ENCODE measurements at places on chromosomes 7 and 10. TPM values are rescaled to one million over a fixed set of nuclear protein-coding genes. Genes with fewer than 3 reads are reported as not detected.

ARPC1B gene
- 51.3 TPM for total RNA-seq

CPVL gene
- total RNA-seq: 24.8 TPM

NKX2-3 gene
- 0.62 TPM for total RNA-seq

HMX2 gene
- total RNA-seq: not detected

OR9A2 gene
- 0.18 TPM for total RNA-seq

TAS2R16 gene
- not detected for total RNA-seq

ITPRID1 gene
- total RNA-seq: 0.44 TPM

ZNF804B gene
- under 0.01 TPM for total RNA-seq

MMD2 gene
- total RNA-seq: not detected

DNA sequence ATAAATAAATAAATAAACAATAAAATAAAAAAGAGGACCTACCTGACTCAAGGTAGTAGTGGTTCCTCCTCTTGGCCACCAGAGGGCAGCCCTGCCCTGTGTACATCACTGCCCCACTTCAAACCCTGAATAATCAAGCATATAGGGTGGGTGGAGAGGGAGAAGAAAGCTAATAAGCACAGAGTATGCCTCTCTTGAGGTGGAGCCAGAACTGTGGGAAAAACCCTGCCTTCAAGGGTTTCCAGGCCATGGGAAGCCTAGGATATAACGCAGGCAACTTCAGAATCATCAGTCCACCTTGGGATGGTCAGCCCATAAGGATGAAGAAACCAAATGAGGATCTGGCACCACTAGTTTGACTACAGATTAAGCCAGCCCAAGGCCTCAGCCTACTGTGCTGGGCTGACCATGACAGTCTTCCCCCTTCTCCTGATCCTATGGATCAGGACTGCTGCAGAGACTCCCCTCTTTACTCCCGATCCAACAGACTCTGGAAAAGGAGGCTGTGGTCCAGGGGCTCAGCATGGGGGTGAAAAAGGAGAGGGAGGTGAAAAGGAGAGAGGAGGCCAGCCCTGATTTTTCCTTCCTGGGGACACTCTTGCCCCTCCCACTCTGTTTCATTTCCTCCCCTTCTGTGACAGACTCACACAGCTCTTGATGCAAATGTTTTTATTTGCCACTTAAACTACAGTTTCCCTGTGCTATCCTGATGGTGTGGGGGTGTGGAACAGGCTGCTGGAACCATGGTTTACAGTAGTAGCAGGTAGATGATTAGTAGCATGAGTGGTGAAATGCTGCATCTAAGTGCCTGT is 10.1 kb downstream of the AVPI1 start:
- no peak overlapping the region for H3K27ac ChIP-seq
- no peak overlapping the region for H3K4me3 ChIP-seq
- DNase-seq: peak; percentile 47
- H3K27me3 ChIP-seq: no peaks in the 10 kb centered on the region
- H3K4me1 ChIP-seq: peaks cover 5% of the 10 kb centered on the region

DNA sequence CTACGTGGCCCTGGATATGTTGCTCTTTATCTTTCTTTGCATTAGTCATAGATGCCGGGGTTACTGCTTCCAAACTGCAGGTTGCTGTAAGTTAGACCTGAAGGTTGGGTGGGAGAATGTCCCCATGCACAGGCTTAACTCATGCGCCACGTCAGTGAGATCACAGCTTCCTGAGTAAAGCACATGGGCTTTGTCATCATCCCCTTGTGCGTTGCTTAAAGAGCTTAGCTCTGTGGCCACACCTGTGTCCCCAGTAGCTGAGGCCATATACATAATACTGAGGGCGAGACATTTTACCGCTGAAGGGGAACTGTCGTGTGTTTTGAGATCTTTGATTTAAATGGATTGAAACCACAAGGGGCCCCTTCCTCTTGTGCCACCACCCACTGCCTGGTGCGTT is 45.8 kb upstream of the BTBD16 start:
- H3K27me3 ChIP-seq: no peaks in the 10 kb centered on the region
- H3K4me1 ChIP-seq: peaks cover 5% of the 10 kb centered on the region
- no peak overlapping the region for H3K27ac ChIP-seq
- DNase-seq: no peak
- H3K36me3 ChIP-seq: peaks cover 76% of the 10 kb centered on the region
- H3K4me3 ChIP-seq: no peak overlapping the region

GRCh38 chr10:110461530-110461929 is 36.2 kb upstream of the DUSP5 start:
- H3K4me3 ChIP-seq: no peak overlapping the region
- no peaks in the 10 kb centered on the region for H3K36me3 ChIP-seq
- peak; percentile 30 for DNase-seq
- no peaks in the 10 kb centered on the region for H3K27me3 ChIP-seq

- H3K27me3 ChIP-seq: peaks cover 97% of the 10 kb centered on the region
- H3K4me3 ChIP-seq: peak overlapping the region; percentile 68
- peak overlapping the region; percentile 8 for H3K27ac ChIP-seq
- H3K4me1 ChIP-seq: peaks cover 53% of the 10 kb centered on the region
- no peaks in the 10 kb centered on the region for H3K36me3 ChIP-seq
These were observed 2.2 kb downstream of the EMX2 start for GRCh38 chr10:117544711-117545140.

DNA sequence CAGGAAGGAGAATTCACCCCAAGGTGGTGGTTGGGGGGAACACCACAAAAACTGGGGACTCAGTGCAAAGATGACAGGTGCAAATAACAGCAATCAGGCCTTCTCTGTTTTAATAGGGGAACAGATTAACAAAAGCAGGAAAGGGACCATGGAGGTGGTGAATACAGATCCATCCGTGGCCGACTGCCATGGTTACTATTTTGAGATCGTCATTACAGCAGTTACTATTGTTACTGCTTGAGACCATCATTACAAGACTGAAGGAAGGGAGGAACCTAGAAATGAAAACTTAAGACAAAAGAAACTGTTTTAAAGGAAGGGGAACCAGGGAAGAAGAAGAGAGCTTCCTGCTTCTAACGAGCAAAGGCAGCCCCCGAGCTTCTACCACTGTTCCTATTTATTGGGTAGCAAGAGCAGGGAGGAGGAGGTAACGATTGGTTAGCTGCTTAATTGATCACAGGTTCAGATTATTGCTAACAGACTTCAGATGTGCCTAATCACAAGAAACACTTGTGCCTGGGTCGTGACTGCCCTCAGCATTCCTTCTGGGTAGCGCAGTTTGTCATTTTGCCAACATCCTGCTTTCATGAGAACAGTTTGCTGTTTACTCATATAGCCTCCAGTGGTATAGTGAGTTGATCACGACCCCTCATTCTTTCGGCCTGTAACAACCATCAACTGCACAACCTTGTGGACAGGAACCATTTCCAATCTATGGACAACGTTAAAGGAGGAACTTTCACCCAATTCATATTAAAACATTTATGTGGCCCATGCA is 216.3 kb downstream of the CHCHD3 start:
- no peak overlapping the region for H3K4me3 ChIP-seq
- H3K36me3 ChIP-seq: no peaks in the 10 kb centered on the region
- H3K4me1 ChIP-seq: peaks cover 8% of the 10 kb centered on the region
- H3K27me3 ChIP-seq: no peaks in the 10 kb centered on the region
- peak; percentile 38 for DNase-seq
- peak overlapping the region; percentile 61 for H3K27ac ChIP-seq

DNA sequence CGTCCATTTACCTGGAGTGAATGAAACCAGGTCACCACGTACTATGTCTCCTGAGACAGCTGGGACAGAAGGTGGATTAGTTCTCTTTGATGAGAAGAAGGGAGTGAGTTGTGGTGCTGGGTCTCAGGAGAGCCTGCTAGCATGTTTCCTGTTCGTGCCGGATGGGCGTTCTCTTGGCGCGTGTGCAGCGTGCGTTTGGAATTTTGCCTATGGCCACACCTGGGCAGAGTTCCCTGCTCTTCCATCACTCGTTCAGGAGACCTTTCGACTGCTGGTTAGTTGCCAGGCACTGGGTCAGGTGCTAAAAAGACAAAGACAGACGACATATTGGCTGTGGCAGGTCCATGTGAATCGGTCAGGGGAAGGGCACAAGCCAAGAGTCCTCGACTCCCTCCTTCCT is 90.3 kb downstream of the TRRAP start:
- no peak overlapping the region for H3K27ac ChIP-seq
- peaks cover 2% of the 10 kb centered on the region for H3K4me1 ChIP-seq
- no peaks in the 10 kb centered on the region for H3K27me3 ChIP-seq
- no peak overlapping the region for H3K4me3 ChIP-seq
- peaks cover 85% of the 10 kb centered on the region for H3K36me3 ChIP-seq

DNA sequence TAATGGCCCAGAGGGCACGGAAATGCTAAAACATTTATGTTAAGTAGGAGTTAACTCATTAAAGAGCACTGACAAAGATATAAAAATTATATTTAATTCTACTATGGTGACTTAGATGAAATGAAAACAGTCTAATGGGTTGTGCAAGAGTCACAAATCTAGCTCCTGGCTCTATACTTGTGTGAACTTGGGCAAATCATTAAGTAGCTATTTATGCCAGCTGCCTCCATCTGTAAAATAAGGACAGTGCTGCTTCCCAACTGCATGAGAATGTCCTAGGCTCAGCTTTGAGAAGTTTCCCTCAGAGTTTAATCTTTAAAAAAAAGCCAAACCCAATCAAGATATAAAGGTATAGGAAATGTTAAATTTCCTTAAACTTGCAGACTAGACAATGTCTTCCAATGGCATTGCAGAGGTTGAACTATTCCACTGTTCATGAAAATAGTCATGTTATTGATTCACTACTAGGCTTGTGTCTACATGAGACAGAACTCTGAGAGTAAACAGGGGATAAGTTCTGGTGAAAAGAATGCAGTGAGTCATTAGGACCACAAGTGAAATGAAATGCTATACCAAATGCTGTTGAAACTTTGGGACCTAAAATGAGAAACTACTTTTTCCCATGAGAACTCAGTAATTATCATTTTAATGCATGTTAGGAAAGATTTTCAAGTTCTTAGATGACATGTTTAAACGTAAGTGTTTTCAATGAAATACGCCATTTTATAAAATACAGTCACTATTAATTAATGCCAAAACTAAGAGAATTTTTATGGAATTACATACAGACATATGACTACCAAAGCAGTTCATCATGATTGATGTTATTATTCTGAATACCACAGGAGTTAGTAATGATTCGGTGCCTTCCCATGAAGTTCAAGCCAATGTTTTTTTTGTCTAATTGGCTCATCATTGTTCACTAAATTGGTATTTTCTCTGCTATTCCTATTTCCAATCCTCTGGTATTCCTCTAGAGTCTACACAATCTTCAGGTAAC is 84.2 kb downstream of the CDK6 start:
- H3K4me1 ChIP-seq: peaks cover 16% of the 10 kb centered on the region
- H3K4me3 ChIP-seq: no peak overlapping the region
- H3K36me3 ChIP-seq: no peaks in the 10 kb centered on the region
- H3K27ac ChIP-seq: peak overlapping the region; percentile 62
- no peaks in the 10 kb centered on the region for H3K27me3 ChIP-seq

DNA sequence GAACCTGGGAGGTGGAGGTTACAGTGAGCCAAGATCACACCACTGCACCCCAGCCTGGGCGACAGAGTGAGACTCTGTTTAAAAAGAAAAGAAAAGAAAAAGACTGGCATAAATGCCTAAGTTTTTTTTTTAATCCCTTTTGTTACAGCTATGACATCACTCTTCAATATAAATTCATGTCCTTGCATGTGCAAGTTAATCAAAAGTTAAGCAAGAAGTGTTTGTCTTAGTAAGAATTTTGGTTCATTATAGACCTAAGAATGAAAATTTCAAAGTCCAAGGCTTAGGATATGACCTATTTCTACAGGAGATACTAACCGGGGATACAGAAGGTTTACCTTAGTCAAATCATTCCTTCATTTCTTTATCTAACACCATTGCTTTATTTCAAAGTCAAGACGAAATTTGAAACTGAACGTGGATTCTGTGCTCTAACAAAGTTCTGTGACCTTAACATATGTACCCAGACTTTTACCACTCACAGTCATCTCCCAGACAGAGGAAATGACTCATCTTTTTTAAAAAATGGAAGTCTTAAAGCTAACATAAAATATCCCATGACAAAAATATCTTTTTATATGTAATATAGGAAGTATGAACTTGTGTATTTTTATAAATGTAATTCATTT is 29.3 kb upstream of the ITGB8 start:
- H3K4me1 ChIP-seq: no peaks in the 10 kb centered on the region
- no peak for DNase-seq
- H3K27ac ChIP-seq: no peak overlapping the region
- H3K36me3 ChIP-seq: no peaks in the 10 kb centered on the region
- H3K27me3 ChIP-seq: no peaks in the 10 kb centered on the region

DNA sequence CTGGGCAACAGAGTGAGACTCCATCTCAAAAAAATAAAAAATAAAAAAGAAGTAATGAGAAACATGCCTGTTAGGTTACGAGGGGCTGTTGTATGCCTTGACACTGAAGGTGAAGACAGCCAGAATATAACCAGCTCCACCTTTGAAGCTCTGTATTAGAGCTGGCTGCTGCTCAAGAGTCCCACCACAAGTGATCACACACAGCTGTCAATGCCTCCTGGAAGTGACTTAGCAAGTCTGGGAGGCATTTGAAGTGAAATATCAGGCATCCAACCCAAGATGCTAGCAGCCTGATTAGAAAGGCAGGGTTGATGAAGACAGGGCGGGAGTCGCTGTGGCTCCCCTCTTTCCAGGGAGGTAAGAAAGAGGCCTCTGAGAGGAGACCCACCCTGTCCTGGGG is 34.1 kb upstream of the INPP5F start:
- no peak overlapping the region for H3K27ac ChIP-seq
- H3K4me1 ChIP-seq: peaks cover 5% of the 10 kb centered on the region

All from muscle of leg (tissue), 16 donors.